GM18507 (cell line): ENCODE measurements at places on chromosomes 2 and 18.

DNA sequence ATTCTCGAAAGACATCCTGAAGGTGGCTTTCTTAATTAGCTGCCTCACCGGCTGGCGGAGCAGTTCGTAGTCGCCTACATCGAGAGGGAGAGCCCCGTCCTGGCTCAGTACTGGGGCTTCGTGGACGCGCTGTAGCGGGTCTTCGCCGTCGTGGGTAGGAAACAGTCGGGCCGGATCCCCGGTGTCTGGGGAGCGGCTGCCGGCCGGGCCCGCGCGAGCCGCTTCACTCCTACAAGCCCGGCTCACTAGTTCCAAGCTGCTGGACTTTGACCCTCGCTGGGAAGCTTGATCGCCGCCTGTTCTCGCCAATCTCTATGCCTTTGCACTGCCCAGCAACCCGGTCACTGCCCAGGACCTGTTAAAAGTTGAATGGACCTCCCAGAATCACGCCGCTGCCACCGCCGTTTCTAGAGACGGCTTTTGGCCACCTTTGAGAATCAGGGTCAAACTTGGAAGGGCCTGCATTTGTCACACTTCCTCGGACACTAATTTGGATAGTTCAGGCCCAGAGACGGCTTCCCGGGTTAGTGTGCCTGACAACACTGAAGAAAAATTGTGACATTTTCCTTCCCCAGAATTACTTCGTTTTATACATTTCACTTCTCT, 41.4 kb upstream of the AKAIN1 start:
- no peak for DNase-seq

DNA sequence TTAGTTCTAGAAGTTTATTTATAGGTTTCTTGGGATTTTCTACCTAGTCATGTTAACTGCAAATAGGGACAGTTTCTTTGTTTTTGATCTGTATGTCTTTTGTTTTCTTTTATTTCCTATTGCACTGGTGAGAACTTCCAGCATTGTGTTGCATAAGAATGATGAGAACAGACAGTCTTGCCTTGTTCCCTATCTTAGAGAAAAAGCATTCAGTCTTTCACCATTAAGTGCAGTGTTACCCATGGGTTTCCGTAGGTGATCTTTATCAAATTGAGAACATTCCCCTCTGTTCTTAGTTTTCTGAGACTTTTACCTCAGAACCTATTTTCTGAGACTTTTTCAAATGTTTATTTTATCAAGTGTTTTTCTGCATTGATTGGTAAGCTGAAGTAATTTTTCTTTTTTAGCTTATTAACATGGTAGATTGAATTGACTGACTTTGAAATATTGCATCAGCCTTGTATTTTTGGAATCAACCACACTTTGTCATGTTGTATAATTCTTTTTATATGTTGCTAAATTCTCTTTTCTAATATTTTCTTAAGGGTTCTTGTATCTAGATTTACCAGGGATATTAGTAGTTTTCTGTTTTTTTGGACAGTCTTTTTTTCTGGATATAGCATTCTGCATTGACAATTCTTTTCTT, 17.2 kb downstream of the MFSD6 start:
- no peak for DNase-seq

DNA sequence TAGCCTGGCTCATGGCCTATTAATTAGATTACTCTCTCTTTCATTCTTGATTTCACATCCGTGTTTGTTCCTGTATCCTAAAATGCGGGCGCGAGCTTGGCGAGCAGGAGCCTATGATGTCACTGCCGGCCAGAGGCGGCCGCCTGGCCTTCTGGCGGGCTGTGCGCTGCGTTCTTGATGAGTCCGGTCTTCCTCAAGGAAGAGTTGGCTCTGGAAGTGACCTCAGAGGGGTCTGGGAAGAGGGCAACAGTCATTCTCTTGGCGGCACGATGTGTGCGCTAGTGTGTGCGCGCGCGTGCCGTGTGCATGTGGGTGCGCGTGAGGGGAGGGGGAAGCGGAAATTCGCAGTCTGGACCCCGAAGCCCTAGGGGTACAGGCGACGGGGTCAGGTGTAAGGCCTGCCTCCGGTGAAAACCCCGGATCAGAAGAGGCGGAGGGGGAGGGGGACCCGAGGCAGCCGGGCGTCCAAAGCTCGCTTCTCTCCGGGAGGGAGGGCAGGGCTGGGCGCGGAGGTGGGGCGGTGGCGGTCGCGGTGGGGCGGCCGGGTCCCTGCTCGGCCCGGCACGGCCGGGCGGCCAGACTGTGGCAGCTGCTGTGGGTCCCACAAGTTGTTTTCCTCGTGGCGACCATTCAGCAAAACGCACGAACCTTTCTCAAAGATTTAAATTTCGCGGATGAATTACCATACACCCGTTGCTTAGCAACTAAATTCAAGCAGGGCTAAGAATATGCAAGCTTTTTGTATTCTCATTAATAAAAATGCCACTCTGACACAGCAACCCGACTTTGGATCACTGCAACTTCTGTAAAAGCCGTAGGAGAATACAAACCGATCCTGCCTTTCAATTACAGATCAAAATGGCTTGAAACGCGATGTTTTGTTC, 8.4 kb downstream of the POU3F3 start:
- DNase-seq: no peak

GRCh38 chr2:206212673-206213513, 53.2 kb downstream of the EEF1B2 start:
- DNase-seq: no peak

DNA sequence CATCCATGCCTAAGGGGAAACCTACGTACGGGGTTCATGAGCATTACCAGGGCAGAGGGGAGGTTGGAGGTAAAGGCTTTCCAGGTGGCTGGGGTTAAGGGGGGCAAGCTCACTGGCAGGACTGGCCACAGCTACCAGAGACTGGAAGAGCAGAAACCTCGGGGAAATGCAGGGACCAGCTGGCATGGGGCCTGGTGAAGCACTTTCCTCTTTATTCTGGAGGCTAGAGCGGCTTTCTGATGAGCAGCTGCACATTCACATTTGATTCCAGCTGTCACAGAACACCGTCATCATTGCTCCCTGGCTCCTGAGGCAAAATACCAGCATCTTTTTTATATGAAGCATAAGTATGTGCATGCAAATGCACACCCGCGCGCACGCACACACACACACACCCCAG, 28.7 kb upstream of the LRRC30 start:
- no peak for DNase-seq

- no peak for DNase-seq
Observed at GRCh38 chr2:16709769-16710168, 44.1 kb upstream of the CYRIA start.
